Activated T-helper 2 cell treated with anti-CD3 and anti-CD28 coated beads, Interferon-gamma antibody, Interleukin-2, Interleukin-4, amounts not matched to agents 10 μg/mL and 5 μg/mL and 100 μg/mL, durations not matched to agents 14 hours and 24 hours and 36 hours (primary cell): ENCODE measurements at places on chromosomes 2 and 18. TPM values are rescaled to one million over a fixed set of nuclear protein-coding genes. Genes with fewer than 3 reads are reported as not detected.

GRCh38 chr2:225431105-225431863, 31.8 kb downstream of the NYAP2 start:
- no peaks in the 10 kb centered on the region for H3K36me3 ChIP-seq
- no peak for DNase-seq
- no peaks in the 10 kb centered on the region for H3K27me3 ChIP-seq
- no peak overlapping the region for H3K27ac ChIP-seq

DNA sequence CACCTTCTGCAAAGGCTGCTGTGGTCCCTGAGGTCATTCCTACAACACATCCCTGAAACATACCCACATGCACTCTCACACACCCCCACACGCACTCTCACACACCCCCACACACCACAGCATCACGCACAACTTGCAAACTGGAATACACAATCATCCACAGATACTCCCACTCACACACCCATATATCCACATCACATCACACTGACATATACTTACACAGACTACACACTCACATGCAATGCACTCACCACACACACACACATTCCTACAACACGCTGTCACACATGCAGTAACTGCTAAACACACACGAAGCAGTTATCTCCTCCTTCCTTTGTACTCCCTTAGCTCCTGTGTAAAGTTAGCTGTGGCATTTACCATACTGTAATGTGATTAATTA, 57.1 kb upstream of the PKDCC start:
- H3K27me3 ChIP-seq, result peaks cover 12% of the 10 kb centered on the region
- no peaks in the 10 kb centered on the region for H3K36me3 ChIP-seq
- H3K4me3 ChIP-seq, result no peak overlapping the region
- H3K4me1 ChIP-seq, result peaks cover 2% of the 10 kb centered on the region
- no peak overlapping the region for H3K27ac ChIP-seq

- no peaks in the 10 kb centered on the region for H3K27me3 ChIP-seq
- H3K27ac ChIP-seq, result no peak overlapping the region
- no peak overlapping the region for H3K4me3 ChIP-seq
- H3K4me1 ChIP-seq, result peaks cover 2% of the 10 kb centered on the region
- H3K36me3 ChIP-seq, result no peaks in the 10 kb centered on the region
- DNase-seq, result no peak
Measured at GRCh38 chr2:72689579-72690195, 136.1 kb downstream of the EXOC6B start.

DNA sequence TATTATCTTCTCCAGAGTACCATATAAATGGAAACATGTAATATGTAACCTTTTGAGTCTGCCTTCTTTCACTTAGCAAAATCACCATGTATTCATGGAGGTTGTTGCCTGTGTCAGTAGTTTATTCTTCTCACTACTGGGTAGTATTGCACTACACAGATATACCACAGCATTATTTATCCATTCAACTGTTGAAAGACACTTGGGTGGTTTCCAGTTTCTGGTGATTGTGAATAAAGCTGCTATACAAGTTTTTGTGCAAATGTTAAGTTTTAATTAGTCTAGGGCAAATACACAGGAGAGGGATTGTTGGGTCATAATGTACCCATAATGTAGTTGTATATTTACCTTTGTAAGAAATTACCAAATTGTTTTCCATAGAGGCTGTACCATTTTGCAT, 29.6 kb upstream of the RPRD1A start:
- H3K27ac ChIP-seq, result no peak overlapping the region
- peaks cover 20% of the 10 kb centered on the region for H3K27me3 ChIP-seq
- peaks cover 10% of the 10 kb centered on the region for H3K4me1 ChIP-seq
- no peaks in the 10 kb centered on the region for H3K36me3 ChIP-seq
- no peak overlapping the region for H3K4me3 ChIP-seq
- no peak for DNase-seq

DNA sequence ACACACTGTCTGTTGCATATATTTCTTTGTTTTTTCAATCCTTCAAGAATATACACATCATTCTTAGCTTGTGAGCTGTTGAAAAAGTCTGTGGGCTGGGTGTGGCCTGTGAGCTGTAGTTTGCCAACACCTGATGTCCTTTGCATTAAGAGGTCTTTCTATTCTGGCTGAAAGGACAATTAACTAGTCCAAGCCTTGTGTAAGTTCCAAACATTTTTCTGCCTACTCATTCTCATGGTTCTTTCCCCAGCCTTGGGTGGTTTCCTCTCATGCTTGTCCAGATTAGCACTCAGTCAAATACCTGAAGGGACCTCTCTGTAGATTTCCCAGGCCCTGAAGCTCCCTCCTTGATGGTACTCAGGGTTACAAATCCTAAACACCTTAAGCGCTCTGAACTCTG, 57.8 kb upstream of the NABP1 start:
- DNase-seq, result no peak
- H3K27ac ChIP-seq, result no peak overlapping the region
- H3K4me3 ChIP-seq, result no peak overlapping the region
- H3K27me3 ChIP-seq, result no peaks in the 10 kb centered on the region

DNA sequence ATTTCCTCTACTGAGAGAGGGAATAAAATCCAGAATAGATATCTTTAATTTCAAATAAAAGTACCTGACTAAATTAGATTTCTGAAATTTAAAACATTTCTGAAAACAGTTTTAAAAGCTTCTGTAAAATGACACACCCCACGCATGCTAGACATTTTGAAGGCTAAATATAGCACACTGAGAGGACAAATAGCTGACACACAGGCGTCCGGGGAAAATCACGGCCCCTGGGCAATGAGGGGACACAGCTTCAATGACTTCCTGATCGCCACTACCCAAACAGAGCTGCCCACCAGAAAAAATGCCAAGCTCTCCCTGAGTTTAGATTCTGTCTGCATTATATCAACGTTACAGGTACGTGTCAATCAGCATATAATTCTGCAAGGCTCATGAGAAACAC, 10.9 kb downstream of the TBC1D8 start:
- no peak for DNase-seq
- no peak overlapping the region for H3K4me3 ChIP-seq
- H3K27me3 ChIP-seq, result peaks cover 10% of the 10 kb centered on the region
- H3K4me1 ChIP-seq, result no peaks in the 10 kb centered on the region
- H3K36me3 ChIP-seq, result no peaks in the 10 kb centered on the region

DNA sequence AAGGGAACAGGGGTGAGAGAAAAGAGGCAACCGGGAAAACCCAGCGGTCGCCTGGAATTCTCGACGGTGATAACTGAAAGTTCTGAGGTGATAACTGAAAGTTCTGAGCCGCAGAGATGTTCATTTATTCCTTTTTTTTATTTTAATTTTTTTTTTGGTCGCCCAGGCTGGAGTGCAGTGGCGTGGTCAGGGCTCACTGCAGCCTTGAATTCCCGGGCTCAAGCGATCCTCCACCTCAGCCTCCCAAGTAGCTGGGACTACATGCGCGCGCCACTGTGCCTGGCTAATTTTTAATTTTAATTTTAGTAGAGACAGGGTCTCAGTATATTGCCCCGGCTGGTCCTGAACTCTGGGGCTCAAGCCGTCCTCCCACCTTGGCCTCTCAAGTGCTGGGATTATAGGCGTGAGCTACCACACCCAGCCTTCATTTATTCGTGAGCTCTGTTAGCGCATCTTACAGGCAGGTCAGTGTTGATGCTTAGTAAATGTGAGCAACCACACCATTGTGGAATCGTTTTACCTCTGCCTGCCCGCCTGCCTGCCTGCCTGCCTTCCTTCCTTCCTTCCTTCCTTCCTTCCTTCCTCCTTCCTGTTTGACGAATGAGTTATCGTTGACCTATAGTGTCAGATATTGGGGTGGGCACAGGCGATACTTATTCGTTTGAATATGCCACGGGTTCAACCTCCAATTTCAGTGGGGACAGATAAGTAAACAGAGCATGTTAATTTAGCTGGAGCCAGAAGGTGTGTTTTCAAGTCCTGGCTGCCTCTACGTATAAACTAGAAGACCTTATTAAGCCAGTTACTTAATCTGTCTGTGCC, 557 bp upstream of the E2F6 start:
- no peak for DNase-seq
- peak overlapping the region; percentile 86 for H3K27ac ChIP-seq
- peak overlapping the region; percentile 96 for H3K4me3 ChIP-seq
- peaks cover 25% of the 10 kb centered on the region for H3K36me3 ChIP-seq
- H3K4me1 ChIP-seq, result peaks cover 20% of the 10 kb centered on the region
- no peaks in the 10 kb centered on the region for H3K27me3 ChIP-seq

Gene GATA6
- total RNA-seq, result not detected in 2 replicates

Gene AGXT
- not detected in 2 replicates for total RNA-seq

- H3K36me3 ChIP-seq, result no peaks in the 10 kb centered on the region
- H3K4me1 ChIP-seq, result peaks cover 3% of the 10 kb centered on the region
- no peak for DNase-seq
- H3K27me3 ChIP-seq, result peaks cover 35% of the 10 kb centered on the region
Measured at GRCh38 chr18:10776493-10776892, 250.7 kb downstream of the NAPG start.

DNA sequence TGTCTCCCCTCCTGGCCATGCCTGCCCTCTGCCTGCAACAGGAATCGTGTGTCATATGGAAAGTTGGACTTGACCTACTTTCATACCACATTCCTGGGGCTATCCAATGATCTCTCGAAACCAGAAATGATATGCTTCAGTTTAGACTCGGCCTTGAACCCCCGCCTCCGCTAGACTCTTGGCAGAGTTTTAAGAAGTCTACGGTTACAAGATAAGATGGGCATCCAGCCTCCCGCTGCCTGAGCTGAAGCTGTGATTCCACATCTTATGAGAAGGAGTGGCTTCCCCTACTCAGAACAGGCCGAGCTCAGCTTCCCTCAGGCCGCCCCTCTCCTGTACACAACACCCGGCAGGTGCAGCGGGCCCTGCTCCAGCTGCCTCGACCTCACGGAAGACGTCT, 73.9 kb downstream of the MTCL1 start:
- H3K27ac ChIP-seq, result no peak overlapping the region
- no peak for DNase-seq
- no peaks in the 10 kb centered on the region for H3K36me3 ChIP-seq
- H3K27me3 ChIP-seq, result peaks cover 3% of the 10 kb centered on the region
- H3K4me1 ChIP-seq, result no peaks in the 10 kb centered on the region
- H3K4me3 ChIP-seq, result no peak overlapping the region

- no peaks in the 10 kb centered on the region for H3K36me3 ChIP-seq
- no peaks in the 10 kb centered on the region for H3K27me3 ChIP-seq
- peaks cover 12% of the 10 kb centered on the region for H3K4me1 ChIP-seq
- no peak for DNase-seq
Measured at GRCh38 chr18:55262021-55262560, 302.8 kb upstream of the CCDC68 start.

DNA sequence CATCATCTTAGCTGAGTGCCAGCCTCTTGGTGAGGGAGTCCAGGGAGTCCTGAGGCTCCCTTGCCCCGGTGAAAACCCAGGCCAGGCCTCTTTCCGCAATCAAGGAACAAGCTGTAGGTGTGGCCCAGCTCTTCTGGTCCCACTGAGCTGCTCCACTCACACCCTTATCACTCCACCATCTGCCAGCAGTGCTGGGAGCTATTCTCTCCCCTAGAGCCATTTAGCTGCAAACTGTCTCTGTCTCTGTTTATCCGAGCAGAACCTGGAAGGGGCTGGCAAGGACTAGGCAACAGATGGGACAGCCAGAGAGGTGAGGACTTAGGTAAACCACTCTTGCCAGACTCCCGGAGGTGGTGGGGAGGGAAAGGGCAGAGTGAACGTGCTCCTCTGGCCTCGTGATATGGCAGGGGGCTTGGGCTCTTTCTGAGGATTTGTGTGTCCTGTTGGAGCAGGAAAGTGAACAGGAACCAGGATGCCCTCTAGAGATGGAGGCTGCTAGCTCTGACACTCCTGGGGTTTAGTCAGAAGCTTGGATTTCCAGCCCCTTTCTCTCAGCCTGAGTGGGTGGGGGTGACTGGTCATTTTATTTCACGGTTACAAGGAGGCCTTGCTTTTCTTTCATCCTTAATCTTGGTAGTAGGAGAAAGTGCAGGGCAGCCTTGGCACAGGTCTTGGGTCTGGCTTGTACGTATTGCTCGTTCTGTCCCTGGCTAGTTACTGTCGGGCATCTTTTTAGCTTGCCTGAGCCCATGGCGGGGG, 19.6 kb downstream of the B3GNT2 start:
- no peak overlapping the region for H3K4me3 ChIP-seq
- DNase-seq, result no peak
- H3K27me3 ChIP-seq, result no peaks in the 10 kb centered on the region
- no peak overlapping the region for H3K27ac ChIP-seq
- H3K4me1 ChIP-seq, result peaks cover 37% of the 10 kb centered on the region

Gene FAM124B
- total RNA-seq, result 2.0 and 2.1 TPM in 2 replicates

GRCh38 chr2:64876137-64876647, 113.0 kb upstream of the SLC1A4 start:
- H3K4me3 ChIP-seq, result no peak overlapping the region
- no peaks in the 10 kb centered on the region for H3K36me3 ChIP-seq
- peaks cover 10% of the 10 kb centered on the region for H3K4me1 ChIP-seq
- peaks cover 14% of the 10 kb centered on the region for H3K27me3 ChIP-seq

Gene TBR1
- 0.02 TPM in 1 of 2 replicates, not detected in the other for total RNA-seq

DNA sequence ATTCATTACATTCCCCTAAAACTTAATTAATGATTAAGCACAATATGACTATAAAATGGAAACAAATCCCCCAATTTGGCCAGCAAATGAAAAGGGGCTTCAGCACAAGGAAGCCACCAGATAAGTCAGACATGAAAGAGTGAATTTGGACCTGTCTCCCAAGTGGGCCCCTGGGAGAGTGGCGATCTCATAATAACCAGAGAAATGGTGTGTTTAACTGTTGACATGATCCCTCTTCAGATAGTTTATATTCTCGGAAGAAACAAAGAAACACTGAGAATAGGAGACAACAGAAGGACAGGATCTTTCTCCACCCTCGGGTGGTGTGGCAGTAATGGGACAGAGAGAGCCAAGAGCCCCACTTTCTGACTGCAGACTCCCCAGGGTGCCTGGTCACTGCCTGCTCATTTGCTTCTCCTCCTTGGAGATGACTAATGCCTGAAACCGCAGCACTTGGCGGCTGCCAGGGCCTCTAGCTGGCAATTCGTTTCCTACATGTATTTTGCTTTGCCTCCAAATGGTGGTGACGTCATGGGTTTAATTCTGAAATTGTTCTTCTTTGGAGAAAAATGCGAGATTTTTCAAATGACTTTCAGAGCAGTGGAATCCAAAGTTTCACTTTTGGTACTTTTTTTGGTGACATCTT, 46.4 kb upstream of the SPP2 start:
- DNase-seq, result no peak
- H3K27me3 ChIP-seq, result peaks cover 44% of the 10 kb centered on the region
- peaks cover 13% of the 10 kb centered on the region for H3K4me1 ChIP-seq
- H3K36me3 ChIP-seq, result no peaks in the 10 kb centered on the region
- H3K27ac ChIP-seq, result no peak overlapping the region

DNA sequence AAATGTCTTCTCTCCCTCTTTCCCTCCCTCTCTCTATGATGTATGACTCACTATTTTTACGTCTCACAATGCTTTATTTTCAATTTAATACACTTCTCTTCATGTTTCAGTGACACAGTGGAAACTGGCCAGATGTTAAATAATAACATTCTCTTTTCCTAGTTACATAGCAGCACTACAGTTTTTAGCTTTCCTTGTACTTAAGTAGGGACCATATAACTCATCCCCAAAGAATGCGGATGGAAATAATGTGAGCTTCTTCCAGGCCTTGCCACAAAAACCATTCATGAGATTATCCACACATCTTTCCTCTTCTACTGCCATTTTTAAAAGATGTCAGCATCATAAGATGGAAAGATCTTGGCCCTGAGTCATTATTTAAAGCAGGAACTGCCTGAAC, 789.4 kb downstream of the LRP1B start:
- no peaks in the 10 kb centered on the region for H3K4me1 ChIP-seq
- H3K36me3 ChIP-seq, result no peaks in the 10 kb centered on the region
- no peaks in the 10 kb centered on the region for H3K27me3 ChIP-seq
- no peak overlapping the region for H3K27ac ChIP-seq

- H3K4me1 ChIP-seq, result peaks cover 75% of the 10 kb centered on the region
- H3K4me3 ChIP-seq, result no peak overlapping the region
- no peak for DNase-seq
- peak overlapping the region; percentile 76 for H3K27ac ChIP-seq
- H3K27me3 ChIP-seq, result no peaks in the 10 kb centered on the region
Measured at GRCh38 chr2:143140864-143141661, 11.8 kb downstream of the ARHGAP15 start.

Gene PRKAG3
- total RNA-seq, result not detected in 2 replicates

Gene CPO
- total RNA-seq, result not detected in 2 replicates
